AG09319 (cell line): ENCODE measurements at places on chromosomes 2 and 18.

DNA sequence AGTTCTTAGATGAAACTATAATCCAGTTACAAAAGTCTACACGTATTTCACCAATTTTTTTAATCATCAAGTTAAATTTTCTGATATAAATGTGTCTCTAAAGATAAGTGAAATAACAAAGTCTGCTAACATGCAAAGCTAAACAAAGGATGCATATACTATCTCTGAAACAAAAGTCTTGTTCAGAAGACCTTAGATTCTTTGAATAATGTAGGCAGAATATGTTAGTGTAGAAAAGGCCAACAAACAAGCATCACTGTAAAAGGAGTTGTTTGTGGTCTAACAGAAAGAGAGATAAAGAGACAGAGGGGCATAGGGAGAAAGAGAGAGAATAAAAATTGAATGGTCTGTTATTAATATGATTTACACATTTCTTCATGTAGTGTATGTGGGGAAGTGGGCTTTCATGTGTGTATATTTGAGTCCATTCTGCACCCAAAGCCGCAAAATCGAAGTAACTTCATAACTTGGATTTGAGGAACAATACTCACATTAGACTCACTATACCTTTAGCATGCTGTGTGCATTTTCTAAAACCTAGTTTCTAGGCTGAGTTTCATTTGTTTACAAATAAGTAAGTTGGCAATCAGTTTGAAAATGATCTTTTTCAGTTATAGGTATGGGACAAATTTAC, 734.8 kb upstream of the REG3G start:
- no peak for DNase-seq

- DNase-seq = no peak
These were observed 320.2 kb downstream of the TMX3 start for GRCh38 chr18:68394705-68395104.

- peak; percentile 36 for DNase-seq
These were observed 48.5 kb upstream of the IKZF2 start for GRCh38 chr2:213199871-213200270.

GRCh38 chr2:86372641-86373502, 35.4 kb upstream of the REEP1 start:
- peak; percentile 18 for DNase-seq

- no peak for DNase-seq
These were observed 96.7 kb downstream of the CCDC148 start for GRCh38 chr2:158359846-158360245.

DNA sequence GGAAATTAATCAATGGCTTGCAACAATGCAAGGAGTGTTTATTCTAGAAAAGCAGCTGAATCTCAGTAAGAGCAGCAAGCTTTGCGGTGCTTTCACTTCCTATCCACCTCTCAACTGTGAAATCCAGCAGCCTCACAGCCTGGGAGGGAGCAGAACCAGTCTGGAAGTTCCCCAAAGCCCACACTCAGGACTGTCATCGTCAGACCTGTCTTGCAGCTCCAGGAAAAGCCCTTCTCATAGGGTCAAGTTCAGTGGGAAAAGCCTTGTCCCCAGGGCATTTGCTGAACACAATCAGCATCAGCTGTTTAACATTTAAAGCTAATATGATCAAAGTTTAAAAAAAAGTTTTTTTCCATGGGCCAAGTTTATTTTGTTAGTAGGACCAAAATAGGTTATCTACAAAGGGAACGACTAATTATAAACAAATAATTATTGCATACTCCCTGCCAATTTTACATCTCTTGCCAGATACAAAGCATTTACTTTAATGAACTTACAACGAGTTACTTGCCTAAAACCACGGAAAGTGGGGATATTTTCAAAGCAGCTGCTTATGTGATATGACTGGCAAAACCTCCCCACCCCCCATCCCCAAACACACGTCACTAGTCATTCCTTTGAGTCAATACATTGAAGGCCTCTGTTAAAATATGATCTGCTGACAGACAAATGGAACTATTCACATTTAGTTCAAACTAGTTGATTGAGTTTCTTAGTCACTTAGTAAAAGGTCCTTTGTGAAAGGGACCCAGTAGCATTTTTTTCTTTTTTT, 36.8 kb downstream of the PARD6G start:
- no peak for DNase-seq

DNA sequence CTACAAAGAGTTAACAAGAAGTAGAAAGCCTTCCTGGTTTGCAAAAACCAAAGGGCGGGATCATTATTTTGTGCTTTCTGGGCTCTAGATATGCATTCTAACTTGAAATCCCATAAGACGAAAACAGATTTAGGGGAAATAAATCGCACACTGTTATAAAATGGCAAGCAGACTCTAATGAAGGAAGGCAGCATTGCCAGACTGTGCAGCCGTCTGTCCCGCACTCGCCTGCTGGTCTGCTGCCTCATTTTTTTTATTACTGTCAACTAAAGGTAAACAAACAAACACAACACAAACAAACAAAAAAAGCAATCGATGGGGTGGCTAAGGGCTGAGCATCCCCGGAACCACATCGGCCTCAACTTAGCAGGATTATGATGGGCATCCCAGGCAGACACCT, 24.4 kb downstream of the ZNF521 start:
- no peak for DNase-seq

DNA sequence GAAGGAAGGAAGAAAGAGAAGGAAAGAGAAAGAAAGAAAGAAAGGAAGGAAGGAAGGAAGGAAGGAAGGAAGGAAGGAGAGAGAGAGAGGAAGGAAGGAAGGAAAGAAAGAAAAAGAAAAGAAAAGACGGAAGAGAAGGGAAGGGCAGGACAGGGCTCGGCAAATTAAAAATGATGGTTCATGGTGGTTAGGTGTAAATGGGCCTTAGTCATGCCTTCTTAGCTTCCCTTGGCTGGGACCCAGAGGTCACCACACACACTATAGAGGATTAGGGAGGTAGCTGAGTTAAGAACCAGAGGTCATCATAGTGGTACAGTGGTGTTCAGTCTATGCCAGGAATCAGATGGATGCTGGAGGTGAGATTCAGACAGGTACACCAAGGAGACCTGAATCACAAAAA, 9.3 kb upstream of the ATL2 start:
- no peak for DNase-seq

DNA sequence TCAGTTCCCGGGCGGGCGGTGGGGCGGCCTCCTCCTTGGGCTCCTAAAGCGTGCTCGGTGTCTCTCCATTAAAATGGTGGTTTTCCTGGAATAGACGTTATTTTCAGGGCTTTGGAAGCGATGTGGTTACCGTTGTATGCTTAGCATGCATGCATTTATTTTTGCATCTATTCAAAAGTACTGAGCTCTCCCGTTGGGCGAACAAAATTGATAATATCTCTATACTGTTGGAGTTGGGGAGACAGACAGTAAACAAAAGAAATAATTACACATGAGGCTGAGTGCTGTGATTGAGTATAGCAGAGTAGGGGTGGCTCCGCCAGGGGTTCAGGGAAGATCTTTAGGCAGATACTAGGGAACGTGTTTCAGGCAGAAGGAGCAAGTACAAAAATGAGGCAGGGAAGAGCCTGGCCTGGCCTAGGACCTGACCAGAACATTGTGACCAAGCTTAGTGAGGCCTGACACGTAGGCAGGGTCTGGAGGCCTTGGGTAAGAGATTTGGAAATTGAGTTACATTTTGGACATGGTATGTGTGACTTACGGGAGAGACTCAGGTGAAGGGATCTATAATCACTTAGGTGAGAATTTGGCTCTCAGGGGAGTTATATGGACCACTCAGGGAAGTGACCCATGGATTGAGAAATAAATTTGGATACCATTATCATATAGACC, 674 bp downstream of the NCAPH start:
- DNase-seq = no peak

- DNase-seq = no peak
These were observed 23.6 kb downstream of the KCNE4 start for GRCh38 chr2:223075301-223076270.

- no peak for DNase-seq
These were observed 6.3 kb downstream of the COL6A3 start for GRCh38 chr2:237407700-237408099.

DNA sequence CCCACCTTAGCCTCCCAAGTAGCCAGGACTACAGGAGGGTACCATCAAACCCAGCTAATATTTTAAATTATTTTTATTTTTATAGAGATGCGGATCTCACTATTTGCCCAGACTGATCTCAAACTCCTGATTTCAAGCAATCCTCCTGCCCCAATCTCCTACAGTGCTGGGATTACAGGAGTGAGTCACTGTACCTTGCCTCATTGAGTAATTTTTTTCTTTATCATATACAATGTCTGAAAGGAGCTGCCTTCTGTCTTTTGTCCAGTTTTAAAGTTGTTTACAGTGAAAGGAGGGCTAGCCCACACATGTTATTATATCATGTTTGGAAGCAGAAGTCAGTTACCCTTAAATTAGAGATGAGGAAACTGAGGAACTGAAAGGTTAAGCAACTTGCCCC, 32.5 kb downstream of the PRKRA start:
- no peak for DNase-seq

DNA sequence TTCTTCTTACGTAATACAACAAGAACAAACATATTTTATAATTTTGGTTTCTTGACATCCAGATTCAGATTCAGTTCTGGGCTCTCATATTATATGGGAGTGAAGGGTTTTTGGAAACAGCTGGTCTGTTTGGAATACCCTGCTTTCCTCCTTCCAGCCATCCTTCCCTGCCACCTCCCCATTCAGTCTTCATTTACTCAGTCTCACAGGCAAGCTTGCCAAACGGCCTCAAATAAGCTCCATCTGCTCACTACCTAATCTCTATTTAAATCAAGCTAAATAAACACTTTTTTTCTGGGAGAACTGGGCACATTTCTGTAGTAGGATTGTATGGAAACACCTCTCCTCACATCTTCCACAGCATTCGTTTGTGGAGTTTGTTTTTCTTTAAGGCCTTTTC, 147.5 kb downstream of the RND3 start:
- DNase-seq = peak; percentile 30

- no peak for DNase-seq
These were observed 4.7 kb downstream of the PAX8 start for GRCh38 chr2:113273981-113274380.

DNA sequence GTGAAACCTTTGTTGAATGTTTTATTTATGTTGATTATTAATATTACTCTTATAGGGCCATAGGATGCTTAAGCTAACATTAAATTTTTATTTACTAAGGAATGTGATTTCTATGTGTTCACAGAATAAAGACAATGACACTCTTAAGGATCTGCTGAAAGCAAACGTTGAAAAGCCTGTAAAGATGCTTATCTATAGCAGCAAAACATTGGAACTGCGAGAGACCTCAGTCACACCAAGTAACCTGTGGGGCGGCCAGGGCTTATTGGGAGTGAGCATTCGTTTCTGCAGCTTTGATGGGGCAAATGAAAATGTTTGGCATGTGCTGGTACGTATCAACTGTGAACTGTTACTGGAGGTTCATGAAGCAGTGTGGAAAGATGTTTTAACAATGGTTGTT, 20.4 kb downstream of the GORASP2 start:
- no peak for DNase-seq

DNA sequence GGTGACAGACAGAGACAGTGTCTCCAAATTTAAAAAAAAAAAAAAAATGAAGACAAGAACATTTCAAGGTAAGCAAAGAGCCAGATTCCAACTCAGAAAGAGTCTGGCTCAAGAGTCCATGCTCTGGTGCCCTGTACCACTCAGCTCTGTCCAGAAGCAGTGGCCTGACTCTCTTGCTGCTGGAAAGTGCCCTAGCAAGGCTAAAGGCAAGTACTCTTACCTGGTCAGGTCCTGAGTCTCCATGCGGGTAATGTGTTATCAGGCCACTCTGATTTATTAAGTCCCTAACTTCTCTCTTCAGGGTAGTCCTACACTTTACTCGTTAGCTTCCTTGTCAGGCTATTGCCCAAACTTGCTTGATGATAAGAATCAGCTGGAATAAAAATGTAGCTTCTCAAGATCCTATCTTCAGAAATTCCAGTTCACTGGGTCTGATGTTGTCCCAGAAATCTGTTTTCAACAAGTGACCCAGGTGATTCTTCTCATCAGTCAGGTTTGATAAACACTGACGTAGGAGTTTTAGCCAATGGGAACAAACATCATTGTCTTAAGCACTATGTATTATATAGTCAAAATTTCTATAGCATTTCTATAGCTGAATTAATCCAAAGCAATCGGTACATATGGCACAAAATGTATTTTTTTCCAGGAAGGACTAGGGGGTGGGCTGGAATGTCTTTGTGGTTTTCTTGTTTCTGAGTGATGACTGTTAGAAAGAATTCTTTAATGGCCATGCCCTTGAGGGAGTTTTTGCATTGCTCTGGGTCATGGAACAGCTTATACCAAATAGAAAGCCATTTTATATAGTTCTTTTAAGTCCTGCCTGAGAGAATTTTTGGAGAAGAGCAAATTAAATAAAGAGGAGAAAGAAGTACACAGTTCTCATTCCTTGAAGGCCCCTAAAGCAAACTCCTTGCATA, 139.9 kb upstream of the DNMT3A start:
- DNase-seq = no peak

GRCh38 chr2:149365931-149366583, 35.7 kb downstream of the LYPD6 start:
- no peak for DNase-seq

- DNase-seq = peak; percentile 72
These were observed at the start of gene AGAP1 for GRCh38 chr2:235493775-235494715. TSS of gene AGAP1 (plus strand) at chr2:235494043.

DNA sequence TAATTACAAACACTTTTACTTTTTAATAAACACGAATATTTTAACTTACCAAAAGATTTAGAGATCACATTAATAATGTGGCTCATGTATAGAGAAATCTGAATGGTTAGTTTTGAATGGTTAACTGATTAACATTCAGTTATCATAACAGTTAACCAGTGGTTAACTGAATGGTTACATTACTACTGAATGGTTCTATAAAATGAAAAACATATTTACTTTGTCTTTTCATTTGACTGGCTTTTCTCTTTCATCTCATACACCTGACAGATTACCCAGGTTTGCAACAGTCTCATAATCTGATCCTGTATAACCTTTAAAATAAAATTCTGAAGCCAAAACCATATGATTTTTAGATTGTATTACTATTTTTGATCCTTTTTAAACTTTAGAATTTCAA, 91.9 kb downstream of the EPB41L5 start:
- DNase-seq = no peak

DNA sequence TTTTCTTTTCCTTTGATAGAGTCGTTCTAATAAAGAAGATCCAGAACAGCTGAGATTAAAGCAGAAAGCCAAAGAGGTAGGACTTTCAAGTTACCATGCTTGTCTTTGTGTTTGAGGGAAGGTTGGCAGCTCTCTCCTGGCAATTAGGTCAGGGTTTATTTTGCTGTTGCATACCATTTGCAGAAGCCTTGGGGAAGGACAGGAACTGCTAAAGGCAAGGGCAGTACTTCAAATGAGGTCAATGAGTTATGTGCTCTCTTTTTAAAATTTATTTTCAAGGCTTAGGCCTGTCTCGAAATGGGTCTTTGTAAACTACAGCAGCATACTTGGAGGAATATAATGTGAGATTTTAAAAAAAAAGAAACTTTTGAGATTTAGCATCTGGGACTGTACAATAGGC, 108.9 kb downstream of the TAF4B start:
- DNase-seq = peak; percentile 7

- no peak for DNase-seq
These were observed 340.4 kb downstream of the NRXN1 start for GRCh38 chr2:50691513-50691912.
